ENCODE measurements at places on chromosomes 3 and 15.
A peak's percentile ranks its signal among the peaks of the same experiment; 100 is the strongest.

DNA sequence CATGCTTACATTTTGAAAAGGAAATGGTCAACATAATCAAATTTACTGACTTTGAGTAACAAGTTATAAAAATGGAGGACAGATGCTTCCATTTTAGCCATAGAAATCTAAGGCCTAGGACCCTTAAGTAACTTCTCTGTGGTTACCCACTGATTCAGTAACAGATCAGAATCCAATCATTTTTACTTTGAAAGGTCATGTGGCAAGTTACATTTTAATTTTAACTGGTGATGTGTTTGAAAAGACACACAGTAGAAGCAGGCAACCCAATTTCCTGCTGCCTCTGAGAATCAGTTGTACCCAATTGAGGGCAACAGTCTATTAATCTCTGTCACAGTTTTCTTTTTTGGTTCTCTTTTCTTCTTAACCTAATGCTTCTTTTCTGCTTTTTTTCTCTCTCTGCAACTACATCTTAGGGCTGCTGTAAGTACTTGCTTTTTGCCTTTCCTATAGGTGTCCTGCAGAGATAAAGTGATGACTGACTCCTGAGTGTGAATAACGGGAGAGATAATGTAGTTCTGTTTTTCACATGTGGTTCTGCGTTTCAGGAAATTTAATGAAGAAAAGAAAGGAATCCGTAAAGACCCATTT lies 3.3 kb downstream of the ZWILCH start:
- no peak for DNase-seq

GRCh38 chr15:40265875-40266274 lies 17.0 kb downstream of the ANKRD63 start:
- DNase-seq = no peak

DNA sequence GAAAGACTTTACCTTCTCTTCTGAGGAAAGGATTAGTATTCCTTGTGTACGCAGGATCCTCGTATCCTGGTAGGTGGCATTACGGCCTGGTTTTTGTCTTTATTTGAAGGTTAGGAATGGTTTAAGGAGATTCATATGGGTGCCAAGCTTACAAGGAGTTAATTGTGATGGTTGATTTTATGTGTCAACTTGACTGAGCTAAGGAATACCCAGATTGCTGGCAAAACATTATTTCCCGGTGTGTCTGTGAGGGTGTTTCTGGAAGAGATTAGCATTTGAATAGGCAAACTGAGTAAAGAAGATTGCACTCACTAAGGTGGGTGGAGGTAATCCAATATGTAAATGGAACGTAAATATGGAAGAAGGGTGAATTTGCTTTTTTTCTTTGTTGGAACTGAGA lies 44.4 kb upstream of the ABI3BP start:
- DNase-seq = no peak

DNA sequence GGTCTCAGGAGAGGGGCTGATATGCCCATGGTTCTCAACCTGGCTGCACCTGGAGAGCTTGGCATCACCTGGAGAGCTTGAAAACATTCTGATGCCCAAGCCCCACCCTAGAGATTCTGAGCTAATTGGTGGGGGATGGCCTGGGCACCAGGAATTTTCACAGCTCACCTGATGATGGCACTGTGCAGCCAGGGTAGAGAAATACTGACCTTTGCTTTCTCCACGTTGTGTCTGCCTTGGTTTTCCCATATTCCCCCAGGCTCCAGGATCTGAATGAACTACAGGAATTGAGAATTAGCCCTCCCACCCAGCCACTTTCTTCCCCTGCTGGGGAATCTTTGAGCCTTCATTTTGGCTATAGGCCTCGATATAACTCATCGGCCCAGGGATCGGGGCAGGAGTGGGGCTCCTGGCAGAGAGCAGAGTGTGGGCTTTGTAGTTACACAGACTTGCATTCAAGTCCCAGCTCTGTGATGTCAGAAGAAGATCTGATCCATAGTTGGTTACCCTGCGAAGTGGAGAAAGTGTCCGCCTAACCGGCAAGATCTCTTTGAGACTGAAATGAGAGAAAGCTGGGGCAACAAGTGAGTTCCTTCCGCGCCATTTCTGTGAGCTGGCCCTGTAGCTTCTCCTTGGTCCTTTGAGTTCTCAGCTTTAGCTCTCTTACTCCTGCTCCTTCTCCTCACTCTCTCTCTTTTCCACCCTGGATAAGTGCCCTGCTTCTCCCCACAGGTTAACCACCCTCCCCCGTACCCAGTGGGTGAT lies 33.1 kb upstream of the UBE2Q2 start:
- DNase-seq = no peak

GRCh38 chr15:72306211-72306785 lies 13.7 kb downstream of the CELF6 start:
- no peak for DNase-seq

GRCh38 chr3:13051066-13051465 lies 22.2 kb downstream of the IQSEC1 start:
- DNase-seq = no peak

- DNase-seq = peak; percentile 48
These were observed 64.6 kb downstream of the CRTC3 start for GRCh38 chr15:90594301-90594738.

GRCh38 chr3:175839366-175840005 lies 980.4 kb downstream of the NAALADL2 start:
- DNase-seq = no peak

- no peak for DNase-seq
These were observed 99.8 kb upstream of the NR2F2 start for GRCh38 chr15:96230526-96231181.

DNA sequence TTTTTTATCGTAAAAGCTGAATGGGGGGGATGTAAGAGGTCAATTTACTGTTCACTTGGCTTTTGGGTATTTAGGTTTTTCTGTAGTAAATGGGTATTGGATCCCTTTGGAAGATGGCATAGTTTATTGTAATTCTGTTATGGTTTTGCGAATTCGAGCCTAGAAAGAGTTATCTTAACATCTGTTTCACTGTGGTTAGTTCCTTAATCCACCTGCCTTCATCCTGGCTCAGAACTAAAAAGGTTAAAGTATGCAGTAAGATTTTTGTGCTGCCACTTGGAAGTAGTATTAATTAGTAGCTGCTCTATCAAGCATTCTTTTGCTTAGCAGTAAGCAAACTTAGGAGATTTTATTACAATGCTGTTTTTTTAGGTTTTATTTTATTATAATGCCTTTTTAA lies 62.4 kb downstream of the ARIH1 start:
- no peak for DNase-seq

DNA sequence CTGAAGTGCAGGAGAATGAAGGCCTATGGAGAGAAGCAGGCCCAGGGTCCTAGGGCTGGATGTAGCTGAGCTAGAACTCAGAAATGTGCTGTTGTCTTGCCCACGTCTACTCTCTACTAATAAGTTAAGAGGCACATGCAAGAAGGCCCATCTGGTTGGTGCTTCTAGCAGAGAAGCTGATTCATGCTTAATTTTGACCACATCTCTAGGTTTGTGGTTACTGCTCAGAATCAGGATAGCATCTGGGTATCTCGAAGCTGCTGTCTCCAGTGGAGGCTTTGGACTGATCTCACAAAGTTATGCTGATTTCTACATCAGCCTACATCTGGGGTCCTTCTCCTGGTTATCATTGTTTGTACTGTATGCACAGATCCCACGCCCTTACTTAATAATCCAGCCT lies 87.3 kb downstream of the CACNA1D start:
- no peak for DNase-seq

GRCh38 chr15:63019511-63020109 lies 22.9 kb upstream of the TPM1 start:
- no peak for DNase-seq

DNA sequence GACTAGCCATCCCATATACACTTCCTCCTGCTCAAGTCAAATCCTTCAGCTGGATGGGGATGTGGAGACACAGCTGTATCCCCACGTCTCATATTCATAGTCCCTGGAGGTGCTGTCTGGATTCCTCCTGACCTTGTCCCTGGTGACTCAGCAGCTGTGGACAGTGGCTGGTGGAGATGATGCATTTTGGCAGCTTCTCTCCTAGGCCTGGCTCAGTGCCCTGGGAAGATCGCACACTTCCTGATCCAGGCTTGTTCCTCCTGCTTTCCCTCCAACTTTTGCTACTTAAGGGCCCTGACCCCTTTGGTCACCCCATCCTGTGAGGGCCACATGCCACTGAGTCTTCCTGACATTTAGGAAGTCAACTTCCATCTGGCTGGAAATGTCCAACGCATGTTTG lies 44.4 kb downstream of the ADAMTSL3 start:
- DNase-seq = peak; percentile 64

Data from heart right ventricle (tissue), 16 donors.